Activated CD4-positive, alpha-beta T cell treated with anti-CD3 and anti-CD28 coated beads for 1 hour (primary cell): ENCODE measurements at places on chromosomes 16 and 17.
A peak's percentile ranks its signal among the peaks of the same experiment; 100 is the strongest.

DNA sequence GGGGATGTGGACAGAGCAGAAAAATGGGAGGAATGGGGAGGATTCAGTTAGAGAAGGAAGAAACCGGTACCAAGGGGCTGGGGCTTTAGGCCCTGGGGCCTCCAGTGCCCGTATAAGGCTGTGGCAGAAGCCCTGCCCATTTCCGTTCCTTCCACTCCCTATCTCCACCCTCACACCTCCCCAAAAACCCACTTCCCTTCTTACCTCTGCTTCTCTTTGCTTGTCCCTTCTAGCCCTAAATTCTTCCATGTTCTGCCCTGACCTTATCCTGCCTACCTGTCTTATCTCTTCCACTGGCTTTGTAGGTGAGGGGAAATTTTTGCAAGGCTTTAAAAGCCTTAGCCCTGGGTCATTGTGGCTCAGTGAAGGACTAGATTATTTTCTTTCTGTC, 4.1 kb downstream of the RNF167 start:
- DNase-seq, result no peak

GRCh38 chr17:65278050-65278819, 141.1 kb downstream of the RGS9 start:
- no peak for DNase-seq

GRCh38 chr17:45149037-45149668, 878 bp downstream of the HEXIM1 start:
- DNase-seq, result peak; percentile 56

- DNase-seq, result no peak
These were observed 44.1 kb downstream of the CYB5D2 start for GRCh38 chr17:4187076-4187475.

DNA sequence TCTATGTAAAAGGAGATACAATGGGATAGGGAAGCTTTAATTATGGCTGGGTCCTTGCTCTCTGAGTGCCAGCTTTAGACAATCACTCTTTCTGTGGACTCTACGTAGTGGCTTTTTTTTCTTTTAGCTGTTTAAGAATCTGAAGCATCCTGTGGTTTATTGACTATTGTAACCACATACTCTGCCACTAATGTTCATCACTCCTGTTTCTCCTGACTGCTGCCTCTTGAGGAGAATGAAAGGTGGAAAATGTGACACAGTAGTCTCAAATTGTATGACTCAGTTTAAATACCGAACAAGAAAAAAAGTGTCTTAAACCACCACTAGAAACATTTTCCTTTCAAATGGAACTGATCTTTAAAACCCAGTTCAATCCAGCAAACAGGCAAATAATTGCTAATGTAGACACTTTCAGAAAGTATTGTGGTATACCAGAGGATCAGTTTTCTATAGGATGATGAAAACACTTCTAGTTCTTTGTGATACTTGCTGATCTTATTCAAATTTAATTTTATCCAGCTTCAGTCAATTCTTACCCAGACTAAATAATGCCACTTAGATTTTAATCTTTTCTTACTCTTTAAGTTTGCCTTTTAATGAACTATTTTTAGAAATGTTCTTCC, 302.7 kb upstream of the PMFBP1 start:
- DNase-seq, result no peak

- no peak for DNase-seq
These were observed 1.7 kb downstream of the CLEC19A start for GRCh38 chr16:19287241-19287640.

DNA sequence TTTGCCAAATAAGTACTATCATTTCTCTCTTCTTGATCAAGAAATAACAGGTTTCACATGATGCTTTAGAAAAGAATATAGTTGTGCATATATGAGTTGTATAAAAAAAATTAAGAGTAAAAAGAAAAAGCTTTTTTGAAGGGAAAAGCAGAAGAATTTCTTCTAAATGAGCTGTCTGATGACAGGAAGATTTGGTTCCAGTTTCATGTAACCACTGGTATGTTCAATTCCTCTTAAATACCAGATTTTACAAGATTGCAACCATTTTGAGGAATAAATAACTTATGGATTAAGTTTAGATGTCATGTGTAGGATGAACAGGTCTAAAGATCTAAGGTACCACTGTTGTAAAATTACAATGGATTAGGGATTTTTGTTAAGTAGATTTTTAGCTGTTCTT, 45.0 kb downstream of the VMP1 start:
- DNase-seq, result no peak

GRCh38 chr17:18992454-18993130, 12.0 kb downstream of the FAM83G start:
- DNase-seq, result no peak

DNA sequence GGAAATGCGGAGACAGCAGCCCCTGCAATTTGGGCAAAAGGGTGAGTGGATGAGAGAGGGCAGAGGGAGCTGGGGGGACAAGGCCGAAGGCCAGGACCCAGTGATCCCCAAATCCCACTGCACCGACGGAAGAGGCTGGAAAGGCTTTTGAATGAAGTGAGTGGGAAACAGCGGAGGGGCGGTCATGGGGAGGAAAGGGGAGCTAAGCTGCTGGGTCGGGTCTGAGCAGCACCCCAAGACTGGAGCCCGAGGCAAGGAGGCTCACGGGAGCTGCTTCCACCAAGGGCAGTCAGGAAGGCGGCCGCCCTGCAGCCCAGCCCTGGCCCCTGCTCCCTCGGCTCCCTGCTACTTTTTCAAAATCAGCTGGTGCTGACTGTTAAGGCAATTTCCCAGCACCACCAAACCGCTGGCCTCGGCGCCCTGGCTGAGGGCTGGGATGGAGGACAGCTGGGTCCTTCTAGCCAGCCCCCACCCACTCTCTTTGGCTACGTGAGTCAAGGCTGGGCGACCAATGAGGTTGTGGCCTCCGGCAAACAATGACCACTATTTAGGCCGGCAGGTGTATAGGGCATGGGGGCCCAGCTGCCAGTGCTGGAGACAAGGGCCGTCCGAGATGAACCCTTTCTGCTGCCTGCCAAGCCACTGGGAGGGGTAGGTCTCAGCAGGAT, 507 bp downstream of the SERPINF1 start:
- DNase-seq, result no peak

- no peak for DNase-seq
These were observed 14.7 kb upstream of the SLX4 start for GRCh38 chr16:3625911-3626732.

DNA sequence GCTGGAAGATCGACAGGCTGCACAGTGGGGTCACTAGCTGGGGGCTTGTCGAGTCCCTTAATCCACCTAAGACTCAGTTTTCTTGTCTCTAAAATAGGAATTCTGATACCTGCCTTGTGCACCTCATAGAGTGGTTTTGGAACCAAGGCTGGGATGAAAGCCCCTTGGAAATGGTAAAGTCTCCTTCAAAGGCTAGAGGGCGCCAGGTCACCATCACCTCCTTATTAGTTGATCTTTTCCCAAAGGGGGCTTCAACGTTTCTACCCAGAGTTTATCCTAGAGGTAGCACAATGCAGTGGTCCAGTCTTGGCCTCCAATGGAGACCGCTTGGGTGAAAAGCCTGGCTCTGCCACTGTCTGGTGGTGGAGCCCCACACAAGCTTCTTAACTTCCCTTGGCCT, 158.2 kb downstream of the AIPL1 start:
- DNase-seq, result no peak

DNA sequence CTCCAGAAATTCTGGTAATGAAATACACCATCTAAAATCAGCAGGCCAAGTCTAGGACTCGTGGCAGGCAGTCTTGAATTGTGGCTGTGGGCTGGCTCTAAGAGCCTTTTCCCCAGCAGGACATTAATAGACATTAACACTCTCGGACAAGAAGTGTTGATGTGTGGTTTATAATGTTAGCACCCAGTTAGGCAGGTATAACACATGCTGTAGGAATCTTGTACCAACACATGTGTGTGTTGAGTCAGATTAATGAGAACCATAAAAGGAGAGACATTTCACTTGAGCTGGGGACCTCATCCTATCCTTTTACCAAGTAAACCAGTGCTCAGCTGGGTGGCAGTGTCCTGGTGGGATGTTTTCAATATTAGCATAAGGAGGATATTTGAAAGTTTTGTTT, 264.5 kb downstream of the FTO start:
- DNase-seq, result no peak

- DNase-seq, result no peak
These were observed 9.2 kb upstream of the HEXD start for GRCh38 chr17:82408938-82409318.

DNA sequence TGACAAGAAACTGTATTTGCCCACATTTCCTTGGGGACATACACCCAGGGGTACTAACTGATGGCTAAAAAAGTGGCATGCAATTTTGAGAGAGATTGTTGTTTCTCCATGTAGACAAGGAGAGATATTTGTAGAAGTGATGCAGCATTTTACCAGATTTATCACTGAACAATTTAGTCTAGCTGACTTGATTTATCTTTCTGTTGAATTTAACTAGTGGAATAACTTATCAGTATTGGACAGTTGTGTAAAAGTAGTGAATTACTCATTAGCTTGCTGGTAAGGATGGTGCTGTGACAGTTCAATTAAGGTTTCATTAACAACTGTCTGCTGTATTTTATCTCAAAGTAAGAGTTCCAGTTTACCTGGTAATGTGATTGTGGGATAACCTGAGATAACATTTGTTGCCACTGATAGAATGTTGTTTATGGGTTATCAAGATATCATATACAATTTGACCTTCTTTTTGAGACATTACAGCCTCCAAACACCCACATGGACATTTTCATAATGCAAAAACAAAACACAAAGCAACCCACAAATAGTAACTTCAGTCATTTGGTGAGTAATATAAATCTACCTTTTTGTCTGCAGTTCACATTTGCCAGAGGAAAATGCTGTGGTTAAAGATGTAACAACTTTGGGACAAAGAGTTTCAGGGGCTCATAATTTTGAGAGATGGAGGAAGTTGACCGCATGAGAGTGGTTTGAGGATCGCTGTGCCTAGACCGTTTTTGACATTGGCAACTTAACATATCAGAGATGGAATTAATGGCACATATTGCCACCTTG, 3.8 kb downstream of the NLK start:
- no peak for DNase-seq

GRCh38 chr17:18161207-18162145, 22.2 kb upstream of the ALKBH5 start:
- no peak for DNase-seq

DNA sequence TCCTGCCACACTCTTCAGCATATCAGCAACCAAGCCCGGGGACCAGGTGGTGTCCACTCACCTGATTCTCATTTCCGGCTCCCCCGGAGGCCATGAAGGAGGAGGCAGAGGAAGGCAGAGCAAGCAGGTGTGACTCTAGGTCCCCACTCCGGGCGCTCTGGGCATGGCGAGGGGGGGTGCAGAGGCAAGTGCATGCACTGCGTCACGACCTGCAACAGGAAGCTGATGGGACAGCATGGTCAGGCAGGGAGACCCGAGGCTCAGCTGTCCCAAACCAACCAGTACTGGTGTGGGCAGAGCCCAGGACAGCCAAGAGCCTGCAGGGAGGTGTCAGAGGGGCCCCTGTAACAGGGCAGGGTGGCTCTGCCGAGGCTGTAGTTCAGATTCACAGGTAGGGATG, 2.1 kb upstream of the ENGASE start:
- DNase-seq, result no peak

DNA sequence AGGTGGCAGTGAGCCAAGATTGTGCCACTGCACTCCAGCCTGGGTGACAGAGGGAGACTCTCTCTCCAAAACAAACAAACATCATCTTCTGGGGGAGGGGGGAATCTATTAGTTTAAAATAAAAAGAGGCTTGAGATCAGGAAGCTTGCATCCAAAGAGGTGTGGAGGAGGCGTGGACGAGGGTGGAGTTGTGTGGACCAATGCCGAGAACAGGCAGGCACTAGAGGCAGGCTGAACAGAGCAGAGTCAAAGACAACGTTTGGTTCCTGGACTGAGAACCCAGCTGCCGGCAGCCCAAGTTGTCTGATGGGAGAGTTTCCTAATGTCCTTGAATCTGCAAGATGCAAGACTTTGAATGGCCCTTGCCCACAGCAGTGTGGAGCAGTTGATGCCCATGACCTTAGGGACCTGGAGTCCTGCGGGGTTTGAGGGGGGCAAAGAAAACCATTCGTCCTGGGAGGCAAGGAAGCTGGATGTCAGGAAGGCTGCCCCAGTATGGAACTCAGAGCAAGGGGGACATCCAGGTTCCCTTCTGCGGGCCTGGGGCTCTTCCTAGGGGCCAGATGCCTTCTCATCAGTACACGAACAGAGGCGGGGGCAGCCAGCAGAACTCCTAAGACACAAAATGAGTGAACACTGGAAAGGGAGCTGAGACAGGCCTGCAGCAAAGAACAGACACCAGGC, 9.2 kb downstream of the TBC1D16 start:
- DNase-seq, result no peak
